ENCODE measurements at places on chromosomes 7 and 10. TPM values are rescaled to one million over a fixed set of nuclear protein-coding genes. Genes with fewer than 3 reads are reported as not detected.

The GNGT1 gene
- not detected for total RNA-seq

The EPHA1 gene
- total RNA-seq, result not detected

The FAM237B gene
- total RNA-seq, result not detected

The SH2D4B gene
- total RNA-seq, result 0.34 TPM

The GDF2 gene
- total RNA-seq, result not detected

The CDNF gene
- total RNA-seq, result 2.0 TPM

The SGMS1 gene
- 63.9 TPM for total RNA-seq

The IFIT1B gene
- total RNA-seq, result not detected

The JCAD gene
- total RNA-seq, result 112 TPM

The MYO1G gene
- total RNA-seq, result 1.5 TPM

The ZDHHC4 gene
- 39.8 TPM for total RNA-seq

The ELFN1 gene
- total RNA-seq, result 0.51 TPM

The FXYD4 gene
- total RNA-seq, result not detected

The ADAM22 gene
- 3.4 TPM for total RNA-seq

The C7orf33 gene
- total RNA-seq, result not detected

The KLF14 gene
- 0.66 TPM for total RNA-seq

The HMX2 gene
- not detected for total RNA-seq

The MYL7 gene
- not detected for total RNA-seq

The CYP2C8 gene
- total RNA-seq, result not detected

The PIK3CG gene
- total RNA-seq, result 10.8 TPM

The SPDYE2B gene
- not detected for total RNA-seq

The WIPF3 gene
- total RNA-seq, result 0.65 TPM

All from subcutaneous adipose tissue (tissue), 4 donors.